Suppressor macrophage treated with lipopolysaccharide for 4 hours (primary cell): ENCODE measurements at places on chromosomes 3 and 15.

DNA sequence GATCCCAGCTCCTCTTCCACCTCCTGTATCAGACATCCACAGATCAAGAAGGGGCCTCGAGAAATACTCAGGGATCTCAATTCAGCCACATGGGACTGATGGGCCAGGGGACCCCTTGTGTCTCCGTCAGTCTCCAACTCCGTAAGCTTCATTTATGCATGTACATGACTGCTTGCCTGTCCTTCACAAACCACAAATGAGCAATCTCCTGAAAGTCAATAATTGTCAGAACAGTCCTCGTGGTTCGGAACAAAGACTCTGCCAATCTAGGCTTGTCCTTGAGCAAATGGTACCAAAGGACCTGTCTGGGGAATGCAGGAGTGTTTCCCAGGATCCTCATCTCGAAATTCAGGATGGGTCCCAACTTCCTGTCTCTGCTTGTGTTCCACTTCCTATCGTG is 20.8 kb downstream of the SLC12A8 start:
- no peak for DNase-seq

- DNase-seq: no peak
These were observed 101.0 kb downstream of the ANP32A start for GRCh38 chr15:68719672-68720071.

GRCh38 chr3:71523628-71524027 is 59.9 kb downstream of the FOXP1 start:
- no peak for DNase-seq

DNA sequence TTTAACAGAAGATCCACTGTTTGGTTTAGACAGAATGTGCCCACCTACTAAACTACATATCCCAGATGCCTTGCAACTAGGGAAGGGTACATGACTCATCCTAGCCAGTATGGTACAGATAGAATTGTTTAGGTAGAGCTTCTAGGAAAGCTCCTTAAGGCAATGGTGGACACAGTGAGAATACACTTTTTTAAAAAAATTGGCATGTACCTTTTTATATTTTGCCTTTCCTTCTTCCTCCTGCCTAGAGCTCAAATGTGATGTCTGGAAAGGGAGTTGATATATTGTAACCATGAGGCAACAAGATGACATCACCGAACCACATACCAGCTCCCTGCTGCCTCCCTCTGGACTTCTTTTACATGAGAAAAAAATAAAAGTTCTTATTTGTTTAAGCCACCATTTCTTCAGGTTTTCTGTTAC is 14.4 kb upstream of the C3orf80 start:
- peak; percentile 69 for DNase-seq

GRCh38 chr3:161066930-161067329 is 38.2 kb downstream of the B3GALNT1 start:
- peak; percentile 12 for DNase-seq

GRCh38 chr3:49378249-49378895 is 20.2 kb upstream of the GPX1 start:
- no peak for DNase-seq

DNA sequence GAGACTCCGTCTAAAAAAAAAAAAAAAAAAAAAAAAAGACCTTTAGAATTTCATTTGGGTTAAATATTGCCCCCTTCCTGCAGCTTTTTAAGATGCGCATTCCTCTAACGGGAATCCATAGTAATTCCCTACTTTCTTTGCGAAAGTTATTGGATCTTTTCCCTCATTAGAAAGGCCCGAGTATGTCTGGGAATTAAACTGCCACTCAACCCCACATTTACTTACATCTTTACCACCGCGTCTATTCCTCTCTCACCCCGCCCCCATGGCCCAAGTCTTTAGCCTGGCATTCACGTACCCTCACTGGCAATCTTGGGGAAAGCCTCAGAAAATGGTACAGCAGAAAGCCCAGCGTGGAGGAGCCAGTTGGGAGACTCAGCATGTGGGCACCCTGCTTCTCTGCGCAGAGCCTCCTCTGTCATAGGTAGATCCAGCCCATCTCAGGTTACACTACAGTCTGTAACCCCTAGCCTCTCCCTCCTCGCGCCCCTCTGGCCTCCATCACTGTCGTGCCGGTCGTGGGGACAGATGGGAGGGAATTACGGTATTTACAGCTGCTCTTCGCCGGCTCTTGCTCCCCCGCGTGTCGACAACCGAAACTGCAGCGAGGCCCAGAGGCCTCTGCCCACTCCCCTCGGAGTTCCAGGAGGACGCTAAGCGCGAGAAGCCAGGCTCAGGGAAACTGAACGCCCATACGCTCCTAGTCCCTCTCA is 6.4 kb upstream of the ANKDD1A start:
- peak; percentile 85 for DNase-seq

DNA sequence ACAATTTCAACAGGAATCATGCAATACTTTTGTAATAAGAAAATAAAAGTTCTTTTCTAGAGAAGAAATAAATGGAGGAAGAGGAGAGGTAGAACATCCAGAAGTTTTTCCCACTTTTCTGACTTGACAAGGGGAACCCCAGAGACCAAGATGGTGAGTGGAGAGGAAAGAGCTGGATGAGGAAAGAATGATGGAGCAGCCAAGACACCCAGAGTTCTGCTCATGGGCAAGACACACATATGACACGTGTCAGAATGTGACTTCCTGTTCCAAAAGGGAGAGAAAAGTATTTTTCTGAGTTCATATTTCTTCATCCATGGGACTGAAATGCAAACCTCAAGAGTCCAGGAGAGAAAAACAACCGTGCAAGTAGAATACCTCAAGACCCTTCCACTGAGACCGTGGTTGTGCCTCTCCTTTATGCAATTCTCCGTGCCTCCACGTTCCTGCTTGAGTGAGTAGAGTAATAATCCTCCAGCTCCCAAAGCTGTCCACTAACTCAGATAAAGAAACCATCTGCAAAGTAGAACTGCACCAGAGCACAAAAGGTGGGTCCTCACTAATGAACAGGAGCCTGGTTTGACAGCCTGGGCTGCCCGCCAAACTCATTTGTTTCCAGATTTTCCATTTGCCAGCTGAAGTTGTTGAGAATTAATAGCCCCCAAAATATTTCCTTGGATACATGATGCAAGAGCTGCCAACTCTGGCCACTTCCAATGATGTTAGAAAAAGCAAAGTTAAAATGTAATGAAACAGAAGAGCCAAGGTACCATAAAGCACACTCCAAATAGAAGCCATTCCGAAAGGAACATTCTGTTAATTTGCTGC is 272.6 kb upstream of the IGF1R start:
- DNase-seq: no peak

- DNase-seq: peak; percentile 55
These were observed 1.6 kb upstream of the INTS14 start for GRCh38 chr15:65612616-65612946.

DNA sequence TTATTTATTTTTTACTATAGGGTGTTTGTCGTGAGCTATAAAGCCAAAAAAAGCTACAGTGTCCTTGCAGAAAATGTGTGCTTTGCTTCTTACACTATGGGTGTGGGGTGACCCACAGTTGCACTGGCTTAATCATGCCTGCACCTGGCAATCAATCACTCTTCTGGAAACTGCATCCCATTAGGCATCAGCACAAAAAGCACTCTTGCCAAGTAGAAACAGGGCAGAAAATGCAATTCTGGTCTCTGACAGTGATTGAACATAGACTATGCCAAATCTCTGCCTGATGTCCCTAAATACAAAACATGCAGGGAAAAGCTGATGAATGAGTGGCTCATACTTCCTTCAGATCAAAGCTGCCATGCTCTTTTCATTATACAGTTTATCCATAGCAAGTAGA is 30.4 kb upstream of the PLAAT1 start:
- no peak for DNase-seq

DNA sequence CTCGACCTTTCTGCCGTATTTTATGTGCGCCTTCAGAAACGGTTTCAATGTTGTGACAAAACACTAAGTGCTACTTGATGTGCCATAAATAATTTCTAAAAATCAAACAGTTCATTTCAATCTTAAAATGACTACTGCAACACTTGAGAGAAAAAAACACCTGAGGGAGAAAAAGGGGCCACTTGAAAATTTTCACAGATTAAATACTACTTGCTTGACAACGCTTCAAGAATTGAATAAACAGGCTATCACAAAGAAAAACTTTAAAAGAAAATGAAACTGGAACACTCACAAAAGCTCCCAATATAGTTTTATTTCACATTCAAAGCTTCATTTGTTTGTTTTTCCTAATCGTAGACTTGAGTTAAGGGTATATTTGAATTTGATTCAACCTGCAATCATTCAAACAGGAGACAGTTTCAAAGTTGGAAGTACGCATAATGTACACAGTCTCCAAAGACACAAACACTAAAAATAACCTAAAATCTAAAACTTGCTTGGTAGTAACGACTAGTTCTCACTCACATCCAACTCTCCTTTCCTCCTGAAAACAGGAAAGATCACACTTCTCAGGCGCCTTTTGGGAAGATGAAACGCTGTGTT is 380.7 kb downstream of the ERC2 start:
- DNase-seq: no peak

- no peak for DNase-seq
These were observed 20.3 kb downstream of the CSRNP1 start for GRCh38 chr3:39133093-39133490.

DNA sequence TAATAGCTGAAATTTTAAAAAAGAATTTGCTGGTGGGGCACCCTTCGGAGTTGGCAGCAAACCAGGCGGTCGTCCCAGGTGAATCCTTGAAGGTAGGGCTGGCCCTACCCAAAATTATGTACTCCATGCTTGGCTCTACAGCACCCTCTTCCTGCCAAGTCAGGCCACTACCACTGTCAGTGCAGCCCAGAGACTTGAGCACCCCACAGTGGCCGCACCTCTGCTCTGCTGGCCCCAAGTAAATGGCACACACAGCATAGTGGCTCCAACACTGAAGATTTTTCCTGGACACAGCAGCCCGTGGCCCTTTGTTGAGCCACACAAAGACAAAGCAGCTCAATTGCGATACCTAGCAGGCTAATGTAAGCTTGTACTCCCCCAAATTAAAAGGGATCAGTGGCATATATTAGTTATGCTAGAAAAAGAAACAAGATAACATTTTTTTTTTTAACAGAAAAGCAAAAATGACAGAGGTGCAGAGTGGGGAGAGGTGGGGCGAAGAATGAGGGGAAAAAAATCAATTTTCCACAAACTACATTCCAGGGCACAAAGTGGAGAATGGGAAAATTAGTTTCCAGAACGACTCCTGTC is 250.5 kb downstream of the UACA start:
- DNase-seq: peak; percentile 79

- DNase-seq: no peak
These were observed 2.7 kb downstream of the LRIG1 start for GRCh38 chr3:66497985-66498671.

DNA sequence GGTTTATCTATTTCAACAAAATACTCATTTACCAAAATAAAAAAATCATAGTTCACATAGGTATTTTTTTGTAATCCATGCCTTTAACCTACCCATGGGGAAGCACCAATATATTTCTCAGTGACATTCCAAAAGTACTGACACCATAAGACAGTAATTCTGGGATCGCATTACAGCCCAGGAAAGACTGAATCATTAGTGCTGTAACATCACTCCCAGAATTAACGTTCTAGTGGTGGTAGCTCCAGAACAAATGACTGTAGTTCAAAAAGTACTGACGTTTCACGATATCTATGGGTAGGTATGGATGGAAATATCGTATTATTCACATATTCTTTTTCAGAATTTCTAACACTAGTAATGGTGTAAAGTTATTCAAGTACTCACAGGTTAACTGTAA is 54.3 kb upstream of the NEK10 start:
- no peak for DNase-seq

- DNase-seq: no peak
These were observed 205.3 kb upstream of the TBL1XR1 start for GRCh38 chr3:177402533-177402932.

- DNase-seq: no peak
These were observed 618.7 kb downstream of the SI start for GRCh38 chr3:164459521-164460151.
